ENCODE measurements at places on chromosomes 7 and 10.
A peak's percentile ranks its signal among the peaks of the same experiment; 100 is the strongest.

GRCh38 chr10:102431452-102432124, 786 bp downstream of the CUEDC2 start:
- no peak for DNase-seq

- no peak for DNase-seq
Observed at GRCh38 chr7:124550036-124550435, 215.6 kb downstream of the GPR37 start.

DNA sequence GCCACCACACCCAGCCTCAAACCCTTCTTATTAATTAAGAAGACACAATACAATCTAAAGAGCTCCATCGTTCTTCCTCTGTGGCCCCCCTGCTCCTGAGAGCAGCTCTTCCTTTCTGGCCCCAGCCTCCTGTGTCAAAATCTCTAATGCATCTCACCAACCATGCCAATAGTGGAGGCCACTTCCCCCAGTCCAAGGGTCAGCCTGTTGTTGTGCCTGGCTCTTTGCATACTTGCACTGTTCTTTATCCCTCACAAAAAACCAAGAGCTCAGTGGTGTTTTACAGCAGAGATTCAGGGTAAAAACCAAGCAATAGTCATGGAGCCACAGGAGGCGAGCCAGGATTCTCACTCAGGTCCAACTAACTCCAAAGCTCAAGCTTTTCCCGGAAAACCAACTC, 190.2 kb downstream of the GFRA1 start:
- DNase-seq, result no peak

- peak; percentile 69 for DNase-seq
Observed at GRCh38 chr10:71696628-71697326, 22.8 kb downstream of the C10orf105 start.

DNA sequence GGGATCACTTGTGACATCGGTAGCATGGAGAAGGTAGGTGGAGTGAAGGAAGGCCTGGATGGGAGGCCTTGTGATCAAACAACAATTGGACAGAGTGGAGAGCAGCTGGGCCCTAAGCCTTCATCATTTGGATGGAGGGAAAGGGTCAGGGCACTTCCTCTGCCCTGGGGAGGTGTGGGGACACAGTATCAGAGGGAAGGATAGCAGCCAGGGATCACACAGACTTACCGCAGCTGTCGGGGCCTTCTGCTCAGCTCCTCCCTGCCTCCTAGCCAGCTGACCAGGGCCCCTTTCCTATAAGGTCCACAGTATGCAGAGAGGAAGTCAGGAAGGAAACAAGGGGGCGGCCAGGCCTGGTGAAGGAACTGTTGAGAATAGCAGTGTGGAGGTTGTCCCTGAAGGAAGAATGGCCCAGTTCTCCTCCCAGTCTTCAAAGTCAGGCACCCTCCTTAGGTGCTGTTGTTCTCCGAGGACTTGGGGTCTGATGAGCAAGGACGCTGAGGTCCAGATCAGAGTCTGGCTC, 62.1 kb downstream of the ABCC2 start:
- DNase-seq, result no peak

DNA sequence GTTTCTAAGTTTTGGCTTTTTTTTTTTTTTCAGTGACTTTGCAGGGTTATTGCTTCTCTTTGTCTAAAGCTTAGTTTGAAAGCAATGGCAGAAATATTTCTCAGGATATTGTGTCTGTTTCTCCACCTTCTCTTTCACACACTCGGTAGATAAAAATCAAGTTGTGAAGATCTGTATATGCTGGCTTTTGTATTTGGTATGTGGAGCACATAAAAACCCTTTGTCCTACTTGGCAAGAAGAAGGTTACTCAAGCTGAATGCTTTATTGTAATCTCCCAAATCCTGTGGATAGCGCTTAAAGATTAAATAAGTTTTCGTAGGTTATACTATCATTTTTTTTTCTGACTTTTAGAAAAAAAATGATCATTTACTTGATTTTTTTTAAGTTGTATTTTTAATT, 172.4 kb downstream of the CDCA7L start:
- DNase-seq, result no peak

DNA sequence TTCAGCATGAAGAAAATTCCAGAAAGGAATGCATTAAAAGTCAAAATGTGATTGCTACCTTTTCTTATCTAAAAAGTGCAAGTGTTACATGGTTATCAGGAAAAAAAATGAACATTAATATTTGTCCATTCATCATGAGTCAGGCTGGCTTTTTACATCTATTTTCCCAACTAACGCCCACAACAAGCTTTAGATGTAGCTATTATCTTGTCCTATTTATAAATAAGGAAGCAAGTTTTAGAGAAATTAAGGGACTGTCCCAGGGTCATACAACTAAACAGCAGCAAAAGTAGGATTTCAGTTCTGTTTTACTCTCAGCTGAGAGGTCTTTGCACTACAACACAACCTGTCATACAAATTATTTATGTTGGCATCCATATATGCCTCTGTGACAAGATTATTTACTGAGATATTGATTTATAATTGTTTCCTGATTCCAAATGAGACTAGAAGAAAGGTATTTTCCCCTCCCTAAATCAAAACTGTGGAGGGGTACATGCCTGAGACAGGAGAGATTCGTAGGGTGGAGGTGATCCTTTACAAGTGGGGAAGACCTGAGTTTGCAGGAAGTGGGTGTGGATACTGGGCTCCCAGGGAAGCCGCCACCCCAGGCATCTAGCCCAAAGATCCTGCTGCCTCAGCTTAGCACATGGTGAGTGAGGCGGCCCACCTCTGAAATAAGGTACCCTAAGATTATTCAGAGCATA, 57.2 kb upstream of the ARID5B start:
- DNase-seq, result no peak

GRCh38 chr7:137717045-137717444, 129.7 kb downstream of the DGKI start:
- DNase-seq, result no peak

- DNase-seq, result peak; percentile 76
Observed at GRCh38 chr7:44477063-44477830, 13.2 kb downstream of the NUDCD3 start.

GRCh38 chr10:70404787-70405036, 767 bp downstream of the EIF4EBP2 start:
- DNase-seq, result no peak

GRCh38 chr7:146982482-146982881, 865.9 kb downstream of the CNTNAP2 start:
- no peak for DNase-seq

DNA sequence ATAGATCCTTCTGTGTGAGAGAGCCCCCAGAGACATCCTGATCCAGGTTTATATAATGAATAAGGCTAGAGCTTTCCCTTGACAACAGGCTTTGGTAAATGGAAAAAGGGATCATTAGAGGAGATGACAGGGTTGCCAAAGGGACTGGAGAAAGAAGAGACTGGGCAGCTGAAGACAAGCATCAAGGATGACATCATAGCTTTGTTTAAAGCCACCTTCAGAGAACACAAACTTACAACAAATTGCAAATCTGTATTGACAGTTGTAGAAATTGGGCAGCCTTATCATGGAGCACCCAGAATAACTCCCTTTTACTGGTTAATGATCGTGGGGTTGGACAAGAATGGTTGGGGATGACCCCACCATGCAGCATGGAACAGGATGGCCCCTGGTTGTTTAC, 3.7 kb upstream of the PLPP4 start:
- DNase-seq, result no peak

- DNase-seq, result peak; percentile 99
Observed at GRCh38 chr10:1048732-1049424, at the start of gene IDI1. IDI1 (minus strand) TSS chr10:1049119; CDS start chr10:1049003, 116 bp downstream.

DNA sequence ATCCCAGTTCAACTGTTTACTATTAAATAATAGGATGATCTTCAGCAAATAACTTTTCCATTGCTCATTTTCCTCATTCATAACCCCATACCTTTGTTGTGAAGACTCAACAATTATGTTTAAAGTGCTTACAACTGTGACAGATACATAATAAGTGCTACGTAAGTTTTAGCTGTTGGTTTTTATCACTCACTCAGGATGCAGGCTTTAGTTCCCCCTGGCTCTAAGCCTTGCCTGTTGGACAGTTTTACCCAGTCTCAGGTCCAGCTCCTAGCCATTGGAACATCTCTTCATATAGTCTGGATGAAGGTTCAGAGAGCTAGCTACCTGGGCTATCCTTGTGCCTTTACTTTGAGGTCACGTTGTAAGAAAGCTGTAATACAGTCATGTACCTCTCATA, 353.2 kb downstream of the CRPPA start:
- no peak for DNase-seq

- DNase-seq, result no peak
Observed at GRCh38 chr10:33284945-33285344, 49.5 kb downstream of the NRP1 start.

GRCh38 chr7:69656890-69657289, 58.6 kb downstream of the AUTS2 start:
- DNase-seq, result no peak

- no peak for DNase-seq
Observed at GRCh38 chr10:43569681-43570080, 4.7 kb downstream of the ZNF239 start.

- DNase-seq, result no peak
Observed at GRCh38 chr10:131169146-131169545, 142.4 kb downstream of the TCERG1L start.

- no peak for DNase-seq
Observed at GRCh38 chr7:158498443-158499081, 89.1 kb downstream of the PTPRN2 start.

DNA sequence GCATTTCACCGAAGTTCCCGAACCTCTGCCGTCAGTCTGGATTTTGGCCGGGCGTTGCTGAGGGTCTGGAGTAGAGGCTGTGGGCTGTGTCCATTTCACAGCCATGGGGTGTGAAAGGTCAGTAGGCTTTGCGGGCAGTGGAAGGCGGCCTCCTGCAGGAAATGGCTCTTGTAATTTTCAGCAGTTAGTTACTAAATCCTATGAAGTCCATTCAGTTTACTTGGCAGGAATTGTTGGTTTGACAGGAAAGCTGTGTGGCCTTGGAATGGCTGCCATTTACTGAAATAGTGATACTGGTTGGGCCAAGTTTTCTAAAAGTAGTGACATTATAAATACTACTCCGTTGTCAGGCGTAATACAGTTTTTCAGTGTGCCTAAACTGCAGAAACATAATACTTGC, 303.7 kb downstream of the CCDC3 start:
- no peak for DNase-seq

- DNase-seq, result no peak
Observed at GRCh38 chr10:77478247-77478961, 159.2 kb downstream of the KCNMA1 start.

DNA sequence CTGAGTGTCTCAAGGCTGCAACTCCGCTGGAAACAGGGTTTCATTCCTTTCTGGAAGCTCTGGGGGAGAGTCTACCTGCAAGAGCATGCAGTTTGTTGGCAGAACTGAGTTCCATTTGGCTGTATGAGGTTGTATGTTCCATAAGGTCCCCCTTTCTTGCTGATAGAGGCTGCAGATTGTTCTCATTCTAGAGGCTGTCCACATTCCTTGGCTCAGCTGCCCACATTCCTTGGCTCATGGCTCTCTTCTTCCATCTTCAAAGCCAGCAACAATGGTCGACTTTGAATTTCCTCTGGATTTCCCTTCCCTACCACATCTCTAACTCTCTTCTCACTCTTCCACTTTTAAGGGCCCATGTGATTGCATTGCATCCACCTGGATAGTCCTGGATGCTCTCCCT, 147.3 kb upstream of the CDCA7L start:
- DNase-seq, result no peak

DNA sequence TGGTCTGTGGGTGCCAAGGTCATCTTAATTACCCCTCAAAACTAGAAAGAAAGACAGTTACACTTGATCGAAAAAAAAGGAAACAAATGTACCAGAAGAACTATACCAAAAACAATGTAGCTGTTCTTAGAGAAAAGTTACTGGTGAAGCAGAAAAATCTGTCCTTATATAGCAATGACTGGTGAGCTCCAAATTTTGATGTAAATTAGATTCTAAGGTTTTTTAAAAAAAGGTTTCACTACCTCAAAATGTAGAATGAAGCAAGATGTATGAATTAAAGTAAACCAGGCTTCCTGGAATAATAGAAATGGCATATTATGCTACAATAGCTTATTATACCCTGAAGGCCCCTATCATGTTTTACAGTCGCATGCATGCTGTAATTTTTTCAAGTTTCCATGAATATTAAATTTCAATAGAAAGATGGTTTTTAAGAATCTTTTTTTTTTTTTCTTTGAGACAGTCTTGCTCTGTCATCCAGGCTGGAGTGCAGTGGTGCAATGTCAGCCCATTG, 28.4 kb upstream of the FKBP9 start:
- DNase-seq, result peak; percentile 48

DNA sequence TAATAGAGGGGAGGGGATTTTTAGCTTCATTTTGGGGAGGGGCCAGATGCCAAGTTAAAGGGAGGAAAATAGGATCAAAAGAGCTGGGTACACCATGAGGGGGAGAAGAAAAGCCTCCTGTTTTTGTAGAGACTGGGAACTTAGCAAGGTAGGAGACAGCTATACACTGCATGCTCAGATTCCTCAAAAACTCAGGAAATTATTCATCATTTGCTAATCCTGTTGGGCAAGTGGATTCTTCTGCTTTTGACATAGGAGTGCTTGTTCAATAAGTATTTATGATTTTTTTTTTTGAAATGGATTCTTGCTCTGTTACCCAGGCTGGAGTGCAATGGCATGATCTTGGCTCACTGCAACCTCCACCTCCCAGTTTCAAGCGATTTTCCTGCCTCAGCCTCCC, 73.4 kb downstream of the LYZL2 start:
- DNase-seq, result no peak

DNA sequence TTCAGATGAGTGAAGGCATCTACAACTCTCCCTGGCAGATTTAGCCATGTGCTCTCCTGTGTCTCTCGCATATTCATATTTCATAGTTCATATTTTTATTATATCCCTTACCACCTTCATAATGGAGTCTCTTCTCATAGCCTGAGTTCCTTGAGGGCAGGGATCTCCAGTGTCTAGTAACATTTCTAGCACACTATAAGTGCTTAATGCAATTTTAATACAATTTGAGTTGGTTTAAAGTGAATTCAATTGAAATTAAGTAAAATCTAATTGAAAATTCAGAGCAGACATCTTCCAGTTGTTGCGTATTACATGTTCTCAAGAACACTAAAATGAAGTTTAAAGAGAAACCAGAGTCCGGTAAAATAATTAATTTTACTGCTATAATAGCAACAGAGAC, 163.6 kb upstream of the GNAI1 start:
- DNase-seq, result no peak
